ENCODE measurements at places on chromosomes 11 and 22.

DNA sequence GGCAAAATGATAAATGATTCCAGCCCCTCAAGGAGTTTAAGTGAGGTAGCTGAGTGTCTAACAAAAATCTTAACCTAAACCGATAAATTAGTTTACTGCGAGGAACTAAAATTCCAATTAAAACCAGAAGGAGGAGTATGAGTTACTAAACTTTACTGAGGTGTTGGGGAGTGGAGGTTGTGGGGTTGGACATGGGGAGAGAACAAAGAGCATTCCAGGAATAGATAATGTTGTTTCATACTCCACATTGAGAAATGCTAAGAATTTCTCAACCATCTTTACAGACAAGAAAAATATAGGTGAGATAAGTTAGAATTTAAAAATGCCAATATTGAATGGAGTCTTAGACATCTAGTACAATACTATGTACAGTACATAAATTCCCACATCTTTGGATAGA, 488.6 kb downstream of the METTL15 start:
- DNase-seq: no peak

DNA sequence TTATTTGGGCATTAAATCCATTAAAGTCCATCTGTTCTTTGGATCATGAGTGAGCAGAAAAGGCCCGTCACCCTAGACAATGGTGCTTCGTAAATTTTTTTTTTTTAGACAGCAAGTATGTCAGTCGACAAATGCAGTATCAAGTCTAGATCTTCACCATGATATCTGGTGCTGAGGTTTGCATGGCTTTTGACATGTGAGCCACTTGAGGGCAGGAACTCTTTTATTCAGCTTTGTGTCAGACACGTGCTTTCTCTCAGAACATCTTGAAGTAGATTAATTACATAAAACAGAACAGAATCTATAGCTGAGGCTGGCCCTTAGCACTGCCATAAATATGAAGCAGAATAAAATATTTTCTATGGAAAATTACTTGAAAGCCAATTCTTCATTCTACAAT, 62.9 kb upstream of the CARD18 start:
- DNase-seq: no peak

GRCh38 chr22:38479096-38479837, 11.4 kb downstream of the KDELR3 start:
- no peak for DNase-seq

DNA sequence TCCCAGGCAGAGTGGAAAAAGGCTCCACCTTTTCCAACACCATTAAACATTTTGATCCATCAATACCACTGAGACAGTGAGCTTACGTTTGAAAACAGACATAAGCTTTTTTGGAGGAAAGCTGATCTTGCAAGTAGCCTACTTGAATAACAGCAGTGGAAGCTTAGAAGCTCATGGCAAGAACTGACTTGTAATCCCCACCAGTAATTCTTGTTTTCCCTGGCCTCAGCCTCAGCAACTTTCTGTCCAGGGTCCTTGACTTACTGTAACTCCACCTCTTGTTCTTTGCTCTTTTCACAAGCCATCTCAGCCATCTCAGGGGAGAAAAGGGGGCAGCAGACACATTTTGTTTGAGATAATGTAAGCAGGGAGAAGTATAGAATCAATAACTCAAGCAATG, 12.3 kb upstream of the MPZL2 start:
- DNase-seq: no peak

GRCh38 chr22:21984793-21985192, 2.2 kb upstream of the TOP3B start:
- DNase-seq: no peak

DNA sequence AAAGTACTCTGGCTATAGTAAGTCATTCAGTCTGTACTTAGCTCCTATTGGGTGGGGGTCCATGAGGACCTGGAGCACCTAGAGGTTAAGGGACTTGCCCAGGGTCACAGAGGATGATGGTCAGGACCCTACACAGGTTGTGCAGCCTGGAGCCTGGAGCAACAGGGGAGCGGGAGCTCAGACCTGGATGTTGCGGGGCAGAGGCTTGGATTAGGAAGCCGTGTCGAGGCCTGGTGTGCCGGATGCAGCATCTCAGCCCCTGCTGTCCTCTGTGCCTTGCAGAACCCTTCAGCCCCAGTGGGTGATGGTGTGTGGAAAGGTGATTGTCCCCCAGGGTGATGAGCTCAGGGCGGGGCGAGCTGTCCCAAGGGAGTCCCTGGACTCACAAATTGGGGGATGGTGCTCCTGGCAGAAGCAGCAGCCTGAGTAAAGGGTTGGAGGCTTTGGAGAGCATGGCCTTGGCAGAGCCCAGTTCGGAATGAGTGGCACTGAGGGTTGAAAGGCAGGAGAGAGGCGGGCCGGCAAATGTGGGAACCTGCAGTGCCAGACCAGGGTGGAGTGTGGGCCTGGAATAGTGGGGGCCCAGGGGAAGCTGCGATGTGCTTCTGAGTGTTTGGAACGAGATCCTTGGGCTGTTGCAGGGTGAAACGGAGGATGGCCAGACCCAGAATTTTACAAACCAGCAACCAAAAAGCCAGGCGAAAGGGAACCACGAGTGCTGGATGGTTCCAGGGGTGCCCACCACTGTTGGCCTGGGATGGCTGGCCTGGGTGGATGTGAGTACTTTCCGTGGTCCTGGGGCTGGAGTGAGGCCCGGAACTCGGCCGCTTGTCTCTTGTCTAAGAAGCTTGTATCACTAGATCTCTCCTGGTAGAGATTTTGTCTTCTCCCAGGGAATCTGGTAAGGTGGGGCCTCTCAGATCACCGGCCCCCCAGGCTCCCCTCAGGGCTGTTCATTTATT, 2.9 kb downstream of the TPCN2 start:
- DNase-seq: no peak

DNA sequence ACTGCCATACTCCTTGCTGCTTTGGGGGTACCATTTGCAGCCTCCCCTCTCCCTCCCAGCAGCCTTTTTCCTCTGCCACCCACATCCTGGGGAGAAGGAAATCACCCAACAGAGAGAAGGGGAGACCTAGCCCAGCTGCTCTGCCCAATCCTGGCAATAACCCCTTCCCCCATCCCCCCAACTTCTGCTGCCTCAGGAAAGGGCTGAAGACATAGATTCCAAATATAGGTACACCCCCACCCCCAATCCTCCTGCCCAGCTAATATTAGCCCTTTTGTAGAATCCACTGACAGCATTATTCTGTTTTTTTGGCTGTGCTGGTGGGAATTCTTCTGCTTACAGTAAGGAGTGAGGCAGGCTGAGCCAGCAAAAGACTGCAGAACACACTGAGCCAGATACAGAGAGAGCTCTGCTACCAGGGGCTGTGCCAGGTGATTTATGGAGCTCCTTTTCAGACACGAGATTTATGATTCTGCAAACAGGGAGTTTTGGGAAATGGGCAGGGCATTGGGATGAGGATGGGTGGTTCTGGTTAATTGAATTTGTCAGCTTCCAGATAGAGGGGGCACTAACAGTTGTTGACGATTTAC, 164.0 kb downstream of the TENM4 start:
- DNase-seq: no peak

- DNase-seq: no peak
These were observed 50.6 kb downstream of the CSTPP1 start for GRCh38 chr11:46987183-46987582.

DNA sequence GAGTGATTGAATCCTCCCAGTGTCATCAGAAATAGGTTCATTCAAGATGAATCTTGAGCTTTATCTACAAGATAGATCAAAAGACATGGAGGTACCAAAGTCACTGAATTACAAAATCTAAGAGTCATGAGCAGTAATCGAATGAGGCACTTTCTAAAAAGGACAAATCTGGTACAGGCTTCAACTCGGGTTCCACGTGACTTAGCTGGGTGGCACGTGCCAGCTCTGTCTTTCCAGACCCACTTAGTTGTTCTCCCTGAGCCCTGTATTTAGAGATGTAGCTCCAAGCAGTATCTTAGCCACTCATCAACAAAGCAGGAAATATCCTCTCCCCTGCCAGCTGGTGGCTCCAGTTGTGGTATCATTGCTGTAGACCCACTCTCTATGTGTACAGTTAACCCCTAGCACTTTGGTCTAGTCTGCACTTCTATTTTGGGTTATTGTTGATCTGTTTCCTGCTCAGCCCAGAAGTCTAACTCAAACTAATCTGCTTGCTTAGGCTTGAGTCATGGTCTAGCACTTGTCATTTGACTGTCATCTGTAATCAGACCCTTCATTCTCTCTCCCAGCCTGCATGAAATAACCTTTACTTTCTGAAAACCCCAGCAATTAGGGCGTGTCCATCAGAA, 528.7 kb downstream of the ETS1 start:
- no peak for DNase-seq

- no peak for DNase-seq
These were observed 56.2 kb downstream of the DENND5A start for GRCh38 chr11:9208726-9209501.

GRCh38 chr11:110199184-110199981, 97.0 kb downstream of the RDX start:
- no peak for DNase-seq

DNA sequence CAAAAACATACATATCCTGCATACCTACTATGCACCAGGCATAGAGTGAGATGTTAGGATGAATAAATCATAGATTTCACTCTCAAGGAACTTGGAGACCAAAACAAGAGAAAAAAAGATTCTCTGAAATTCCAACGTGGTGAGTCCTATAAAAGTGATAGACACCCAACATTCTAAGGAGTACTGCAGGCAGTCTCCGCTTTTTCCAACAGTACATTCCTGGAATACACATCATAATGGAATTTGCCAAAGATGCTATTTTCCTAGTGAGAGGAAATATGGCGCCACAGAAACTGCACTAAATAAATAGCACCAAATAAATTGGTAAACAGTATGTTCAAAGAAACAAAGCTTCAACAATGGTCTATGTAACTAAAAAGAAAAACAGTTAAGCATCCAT, 6.0 kb downstream of the TMEM123 start:
- no peak for DNase-seq

DNA sequence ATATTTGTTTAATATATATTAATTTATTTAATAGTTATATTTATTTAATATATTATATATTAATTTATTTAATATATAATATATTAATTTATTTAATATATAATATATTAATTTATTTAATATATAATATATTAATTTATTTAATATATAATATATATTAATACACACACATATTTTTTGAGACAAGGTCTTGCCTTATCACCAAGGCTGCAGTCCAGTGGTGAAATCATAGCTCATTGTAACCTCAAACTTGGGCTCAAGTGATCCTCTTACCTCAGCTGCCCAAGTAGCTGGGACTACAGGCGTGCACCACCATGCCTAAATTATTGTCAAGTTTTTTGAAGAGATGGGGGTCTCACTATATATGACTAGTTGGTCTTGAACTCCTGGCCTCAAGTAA, 51.4 kb upstream of the DDI1 start:
- no peak for DNase-seq

- no peak for DNase-seq
These were observed 1.5 kb downstream of the RAB39A start for GRCh38 chr11:107929611-107930200.

- DNase-seq: peak; percentile 4
These were observed 74.9 kb upstream of the HORMAD2 start for GRCh38 chr22:30005213-30005857.

GRCh38 chr11:559020-559620, 1.4 kb downstream of the LMNTD2 start:
- no peak for DNase-seq

DNA sequence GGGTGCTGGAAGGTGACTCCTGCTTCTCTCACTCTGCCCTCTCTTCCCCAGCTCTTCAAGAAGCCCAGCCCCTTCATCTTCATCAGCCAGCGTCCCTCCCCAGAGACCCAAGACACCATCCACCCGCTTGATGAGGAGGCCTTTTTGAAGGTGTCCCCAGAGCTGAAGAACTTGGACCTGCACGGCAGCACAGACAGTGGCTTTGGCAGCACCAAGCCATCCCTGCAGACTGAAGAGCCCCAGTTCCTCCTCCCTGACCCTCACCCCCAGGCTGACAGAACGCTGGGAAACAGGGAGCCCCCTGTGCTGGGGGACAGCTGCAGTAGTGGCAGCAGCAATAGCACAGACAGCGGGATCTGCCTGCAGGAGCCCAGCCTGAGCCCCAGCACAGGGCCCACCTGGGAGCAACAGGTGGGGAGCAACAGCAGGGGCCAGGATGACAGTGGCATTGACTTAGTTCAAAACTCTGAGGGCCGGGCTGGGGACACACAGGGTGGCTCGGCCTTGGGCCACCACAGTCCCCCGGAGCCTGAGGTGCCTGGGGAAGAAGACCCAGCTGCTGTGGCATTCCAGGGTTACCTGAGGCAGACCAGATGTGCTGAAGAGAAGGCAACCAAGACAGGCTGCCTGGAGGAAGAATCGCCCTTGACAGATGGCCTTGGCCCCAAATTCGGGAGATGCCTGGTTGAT, 12.6 kb downstream of the IL10RA start:
- no peak for DNase-seq

DNA sequence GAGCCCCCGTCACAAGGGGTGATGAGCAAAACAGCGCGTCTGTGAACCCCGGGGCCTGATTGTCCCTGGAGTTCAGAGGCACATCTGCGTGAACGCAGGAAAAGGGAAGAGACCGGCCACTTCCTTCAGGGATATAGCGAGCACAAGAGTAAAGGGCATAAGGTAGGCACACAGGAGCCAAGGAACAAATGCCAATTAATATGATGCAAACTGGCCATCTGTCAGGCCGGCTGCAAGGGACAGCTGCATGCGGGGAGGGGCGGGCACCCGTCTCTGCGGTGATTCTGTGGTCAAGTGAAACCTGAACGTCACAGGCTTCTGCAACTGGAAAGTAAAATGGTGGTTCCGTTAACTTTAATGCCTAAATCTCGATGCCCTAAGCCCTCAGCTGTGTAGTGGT, 64.7 kb downstream of the TRIM29 start:
- no peak for DNase-seq

GRCh38 chr22:24716602-24717001, 57.9 kb downstream of the PIWIL3 start:
- DNase-seq: no peak

GRCh38 chr11:118060081-118060661, 16.7 kb upstream of the TMPRSS4 start:
- DNase-seq: no peak

GRCh38 chr11:33182246-33182878, 21.1 kb upstream of the CSTF3 start:
- no peak for DNase-seq

DNA sequence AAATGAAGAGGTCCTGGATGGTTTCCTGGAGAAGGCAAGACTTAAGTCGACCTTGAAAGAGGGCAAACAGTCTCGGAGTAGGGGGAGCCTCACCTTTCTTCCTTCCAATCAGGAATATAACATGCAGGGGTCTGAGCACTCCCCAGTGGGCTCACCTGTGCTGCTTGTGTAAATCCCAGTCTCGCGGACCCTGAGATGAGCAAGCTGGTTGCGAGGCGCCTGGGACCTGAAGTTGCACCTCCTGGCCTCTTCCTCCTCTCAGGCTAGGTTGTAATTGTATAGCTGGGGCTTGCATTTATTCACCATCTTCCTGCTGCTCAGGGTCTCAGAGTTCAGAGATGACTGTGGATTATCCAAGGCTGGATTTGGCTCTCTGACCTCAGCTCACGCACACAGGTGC, 7.5 kb upstream of the WBP2NL start:
- DNase-seq: no peak

Measured in activated naive CD4-positive, alpha-beta T cell (primary cell).